RCC 7860 (cell line): ENCODE measurements at places on chromosomes 6 and 20.

- DNase-seq: no peak
These were observed 372 bp downstream of the KIAA0408 start for GRCh38 chr6:127458817-127459216.

- peak; percentile 90 for DNase-seq
These were observed 33.8 kb upstream of the PLCB4 start for GRCh38 chr20:9035126-9035525.

GRCh38 chr6:138795809-138796603 lies at the start of gene ECT2L:
Gene ECT2L, plus strand, starts transcription at chr6:138796087. Its CDS starts 17,188 bp downstream, at chr6:138813275.
- no peak for DNase-seq

DNA sequence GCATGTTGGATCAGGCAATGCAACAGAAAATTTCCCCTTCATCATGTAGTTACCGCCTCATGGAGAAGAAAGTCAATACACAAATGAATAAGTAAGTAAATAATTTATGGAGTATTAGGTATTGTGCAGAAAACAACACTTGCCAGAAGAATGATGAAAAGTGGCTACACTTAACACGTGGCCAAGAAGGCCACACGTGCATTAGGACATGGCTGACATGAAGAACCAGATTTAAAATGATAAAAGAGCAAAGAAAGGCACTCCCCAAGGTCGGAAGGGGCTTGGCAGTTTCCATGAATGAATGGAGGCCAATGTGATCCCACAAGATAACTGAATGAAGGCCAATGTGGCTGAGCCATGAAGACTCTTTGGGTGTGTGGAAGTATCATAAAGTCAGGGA lies 447.2 kb downstream of the DOK5 start:
- no peak for DNase-seq

- no peak for DNase-seq
These were observed 36.6 kb upstream of the VSX1 start for GRCh38 chr20:25118529-25118928.

DNA sequence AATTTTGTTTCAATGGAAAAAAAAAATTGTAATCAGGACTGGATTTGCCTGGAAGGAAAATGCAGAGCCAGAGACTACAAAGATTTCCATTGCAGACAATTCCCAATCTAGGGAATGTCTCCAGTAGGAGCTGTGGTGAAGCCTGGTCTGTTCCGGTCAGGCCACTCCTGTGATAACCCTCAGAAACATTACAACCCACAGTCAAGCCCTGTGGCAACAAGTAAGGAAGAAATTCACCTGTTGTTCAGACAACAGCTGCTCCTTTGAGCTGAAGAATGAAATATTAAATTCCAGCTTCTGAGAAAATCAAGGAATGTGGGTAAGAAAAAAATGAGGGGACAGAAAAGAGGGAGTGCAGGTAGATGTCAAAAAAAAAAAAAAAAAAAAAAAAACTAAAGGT lies 8.0 kb downstream of the PRKN start:
- no peak for DNase-seq

GRCh38 chr6:170093658-170094596 lies 197.0 kb downstream of the DLL1 start:
- DNase-seq: no peak

DNA sequence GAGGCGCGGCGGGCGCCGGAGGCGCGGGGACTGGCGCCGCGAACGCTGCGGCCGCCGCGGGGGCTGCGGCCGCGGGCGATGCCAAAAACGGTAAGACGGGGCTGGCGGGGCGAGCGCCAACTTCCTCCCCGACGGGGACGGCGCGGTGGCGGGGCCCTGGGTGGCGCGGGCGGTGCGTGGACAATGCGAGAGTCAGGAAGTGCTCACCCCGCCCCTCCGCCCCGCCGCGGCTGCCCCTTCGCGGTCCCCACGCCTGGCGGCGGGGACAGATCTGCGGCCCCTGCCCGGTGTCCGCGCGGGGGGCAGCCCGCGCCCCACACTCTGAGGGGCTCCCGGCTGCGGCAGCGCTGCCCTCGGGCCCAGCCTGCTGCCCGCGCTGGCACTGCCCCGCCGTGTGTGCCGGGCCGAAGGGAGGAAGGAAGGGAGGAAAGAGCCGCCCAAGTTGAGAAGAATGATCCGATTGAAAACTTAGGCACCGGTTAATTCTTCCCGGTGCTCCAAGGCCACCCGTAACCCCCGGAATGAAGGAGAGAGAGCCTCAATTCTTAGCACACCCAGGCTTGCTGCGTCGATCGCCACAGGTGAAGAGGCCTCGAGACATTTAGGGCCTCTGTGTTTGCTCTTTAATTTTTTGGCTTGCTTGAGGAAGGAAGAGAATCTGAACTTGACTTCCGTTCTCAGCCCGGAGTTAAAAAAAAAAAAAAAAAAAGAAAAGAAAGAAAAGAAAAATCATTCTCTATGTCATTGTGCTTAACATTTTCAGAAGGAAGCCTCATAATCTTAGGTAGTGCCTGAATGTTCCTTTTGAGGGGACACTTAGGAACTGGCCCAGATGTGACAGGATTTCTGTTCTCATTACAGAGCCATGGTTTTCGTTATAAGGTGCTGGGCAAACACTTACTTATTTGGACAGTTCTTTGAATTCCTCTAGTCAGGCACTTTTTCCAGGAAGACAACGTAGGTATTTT lies 982 bp downstream of the HECA start:
- no peak for DNase-seq

- no peak for DNase-seq
These were observed 42.0 kb downstream of the SOBP start for GRCh38 chr6:107531868-107532267.

- DNase-seq: no peak
These were observed 70.4 kb upstream of the VGLL2 start for GRCh38 chr6:117194978-117195377.

DNA sequence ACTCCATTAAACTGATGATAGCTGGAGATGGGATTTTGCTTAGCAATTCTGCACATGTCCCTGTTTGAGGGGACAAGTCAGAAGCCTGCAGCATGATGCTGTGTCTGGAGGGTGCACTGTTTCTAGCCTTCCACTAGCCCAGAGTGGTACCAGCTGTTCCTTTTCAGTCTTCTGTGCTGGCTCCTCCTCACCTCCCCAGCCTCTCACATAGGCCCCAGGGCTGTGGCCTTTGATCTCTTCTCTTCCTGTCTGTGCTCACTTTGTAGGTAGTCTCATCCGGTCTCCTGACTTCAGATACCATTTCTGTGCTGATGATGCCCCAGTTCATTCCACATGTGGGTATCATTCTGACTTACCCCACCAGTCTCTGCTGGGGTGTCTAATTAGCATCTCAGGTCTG lies 126.3 kb downstream of the HIVEP1 start:
- no peak for DNase-seq

- no peak for DNase-seq
These were observed 16.6 kb downstream of the CTCFL start for GRCh38 chr20:57508381-57508780.

- peak; percentile 52 for DNase-seq
These were observed 1.1 kb downstream of the ACTL10 start for GRCh38 chr20:33667676-33668465.

- DNase-seq: peak; percentile 50
These were observed 174.5 kb downstream of the WDR27 start for GRCh38 chr6:169527306-169527705.

DNA sequence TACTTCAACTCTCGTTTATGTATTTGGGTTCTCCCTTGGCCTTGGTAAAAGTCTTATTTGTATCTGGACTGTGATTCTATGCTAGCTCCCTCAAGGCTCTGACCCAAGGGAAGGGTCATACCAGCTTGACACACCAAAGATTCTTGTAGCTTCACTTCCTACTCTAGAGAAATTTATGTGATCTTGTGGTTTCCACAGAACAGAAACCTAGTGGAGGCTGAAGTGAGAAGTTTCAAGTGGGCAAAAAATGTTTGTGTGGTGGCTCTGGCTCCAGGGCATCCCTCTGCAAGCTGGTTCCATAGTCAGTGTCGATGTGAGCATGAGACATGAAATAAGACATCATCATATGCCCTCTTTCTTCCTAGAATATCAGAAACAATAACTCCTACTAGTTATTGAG lies 48.1 kb upstream of the TNFRSF21 start:
- no peak for DNase-seq

DNA sequence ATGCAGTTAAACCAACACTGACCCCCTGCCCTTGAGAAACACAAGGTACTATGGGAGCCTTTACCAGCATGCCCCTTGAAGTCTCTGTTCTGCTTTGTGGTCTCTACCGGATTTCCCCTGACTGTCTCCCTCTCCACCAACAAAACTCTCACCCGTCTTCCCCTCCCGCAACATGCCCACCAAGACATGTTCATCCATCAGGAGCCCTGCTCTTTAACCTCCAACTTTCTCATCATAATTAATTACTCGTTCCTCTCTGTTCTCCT lies 1.1 kb downstream of the ZNF165 start:
- DNase-seq: no peak

DNA sequence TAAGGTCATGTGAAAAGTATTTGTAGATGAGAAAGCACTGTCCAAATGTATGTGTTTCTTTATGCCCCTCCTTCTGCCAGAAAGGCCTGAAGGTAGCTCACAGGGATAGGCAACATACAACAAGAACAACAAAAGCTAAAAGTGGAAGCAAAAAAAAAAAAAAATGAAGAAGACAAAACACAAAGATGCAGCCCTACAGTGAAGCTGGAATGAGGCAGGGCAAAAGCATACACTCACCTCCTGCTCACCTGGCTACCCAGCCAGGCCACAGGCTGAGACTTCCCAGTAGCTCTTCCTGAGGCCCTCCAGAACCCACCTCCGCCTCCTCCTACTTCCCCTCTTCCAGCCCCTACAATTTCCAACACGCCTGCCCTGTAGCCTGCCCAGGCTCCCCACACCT lies 2.4 kb downstream of the UNC5CL start:
- no peak for DNase-seq

- no peak for DNase-seq
These were observed 269.3 kb downstream of the ARHGAP18 start for GRCh38 chr6:129440691-129441090.

GRCh38 chr6:135640449-135641111 lies 143.0 kb upstream of the AHI1 start:
- DNase-seq: no peak

- no peak for DNase-seq
These were observed 24.6 kb downstream of the RIMS4 start for GRCh38 chr20:44785768-44786167.

GRCh38 chr20:45211569-45212474 lies 5.0 kb downstream of the SEMG1 start:
- no peak for DNase-seq

DNA sequence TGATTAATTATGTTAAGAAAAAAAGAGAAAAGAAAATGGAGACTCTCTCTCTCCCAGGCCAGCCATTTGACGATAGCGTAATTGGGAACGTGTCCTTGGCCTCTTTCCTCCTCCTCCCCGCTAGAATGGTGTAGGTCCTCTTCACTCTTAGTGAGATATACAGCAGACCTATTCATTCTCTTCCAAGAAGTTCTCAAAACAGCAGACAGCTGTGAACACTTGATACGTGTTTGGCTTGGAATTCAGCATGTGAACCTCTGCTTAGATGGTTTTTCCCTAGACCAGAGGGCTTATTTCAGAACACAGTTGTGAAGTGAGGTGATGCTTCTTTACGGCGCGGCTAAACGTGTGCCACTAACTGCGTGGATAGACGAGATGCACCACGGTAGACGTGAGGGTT lies 32.6 kb upstream of the TULP4 start:
- no peak for DNase-seq
